GM06990 (cell line): ENCODE measurements at places on chromosomes 6 and 20.

GRCh38 chr6:90078513-90079289 is 184.4 kb downstream of the GJA10 start:
- no peak for DNase-seq

DNA sequence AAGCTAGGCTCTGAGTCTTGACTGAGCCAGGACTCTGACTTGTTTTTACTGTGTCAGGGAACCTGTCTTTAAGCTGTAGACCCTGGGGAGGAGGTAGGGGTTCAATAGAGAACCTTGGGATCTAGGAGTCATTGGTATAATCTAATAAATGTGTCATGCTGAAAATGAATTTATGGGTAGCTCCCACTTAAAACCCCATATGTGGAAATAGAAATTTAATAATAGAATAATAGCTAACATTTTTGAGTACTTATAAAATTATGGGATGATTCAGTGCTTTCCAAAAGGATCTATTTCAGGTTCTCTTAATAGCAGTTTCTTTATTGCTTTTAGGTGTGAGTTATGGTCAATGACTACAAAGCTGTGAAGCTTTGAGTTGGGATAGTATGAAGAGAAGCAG is 41.7 kb downstream of the CTNNBL1 start:
- DNase-seq: no peak

DNA sequence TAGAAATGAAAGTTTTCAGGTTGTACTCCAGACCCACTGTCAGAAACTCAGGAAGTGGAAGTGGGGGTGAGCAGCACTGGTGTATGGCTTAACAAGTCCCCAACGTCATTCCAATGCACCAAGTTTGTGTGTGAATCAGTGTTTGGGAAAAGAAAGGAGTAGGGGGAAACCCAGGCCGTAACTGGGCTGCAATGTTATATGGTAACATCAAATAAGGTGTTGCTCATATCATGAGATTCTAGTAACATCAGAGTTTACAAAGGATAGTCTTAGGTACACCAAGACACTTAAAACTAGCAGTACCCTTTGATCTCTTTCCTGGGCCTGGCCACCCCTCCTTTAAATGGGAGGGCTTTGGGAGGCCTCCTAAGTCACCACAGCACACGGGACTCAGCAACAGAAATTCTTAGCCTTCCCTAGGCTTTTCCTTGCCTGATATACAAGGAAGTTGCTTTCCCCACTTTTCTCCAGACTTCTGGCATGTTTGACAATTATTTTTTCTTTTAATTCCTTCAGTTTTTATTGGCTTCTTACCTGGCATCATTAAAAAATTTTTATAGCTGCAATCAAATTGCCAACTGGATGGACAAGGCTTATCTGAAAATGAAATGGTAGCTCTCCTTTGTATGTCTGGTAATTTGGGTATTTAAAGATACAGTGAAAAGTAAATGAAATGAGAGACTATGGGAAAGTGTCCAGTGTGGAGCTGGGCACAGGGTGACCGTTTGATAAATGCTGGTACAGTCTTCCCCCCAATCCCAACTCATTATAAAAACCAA is 15.1 kb downstream of the E2F3 start:
- no peak for DNase-seq

DNA sequence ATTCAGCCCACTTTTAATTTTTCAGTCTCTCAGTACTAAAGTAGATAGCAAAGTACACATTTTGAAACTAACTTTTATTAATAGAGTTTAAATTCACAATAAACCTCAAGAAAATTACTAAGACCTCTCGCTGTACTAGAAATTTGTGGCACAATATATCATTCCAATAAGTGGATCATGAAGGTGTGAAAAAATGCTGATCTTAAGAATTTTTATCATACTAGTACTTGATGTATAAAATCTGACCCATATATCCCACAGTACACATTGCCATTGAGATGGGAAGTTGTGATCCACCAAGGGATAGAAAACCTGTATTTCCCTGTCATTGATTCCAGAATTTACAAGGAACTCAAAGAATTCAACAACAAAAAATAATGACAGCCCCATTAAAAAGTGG is 85.7 kb downstream of the DCDC2 start:
- DNase-seq: no peak

- DNase-seq: no peak
Observed at GRCh38 chr20:4956200-4956810, 45.0 kb downstream of the SLC23A2 start.

DNA sequence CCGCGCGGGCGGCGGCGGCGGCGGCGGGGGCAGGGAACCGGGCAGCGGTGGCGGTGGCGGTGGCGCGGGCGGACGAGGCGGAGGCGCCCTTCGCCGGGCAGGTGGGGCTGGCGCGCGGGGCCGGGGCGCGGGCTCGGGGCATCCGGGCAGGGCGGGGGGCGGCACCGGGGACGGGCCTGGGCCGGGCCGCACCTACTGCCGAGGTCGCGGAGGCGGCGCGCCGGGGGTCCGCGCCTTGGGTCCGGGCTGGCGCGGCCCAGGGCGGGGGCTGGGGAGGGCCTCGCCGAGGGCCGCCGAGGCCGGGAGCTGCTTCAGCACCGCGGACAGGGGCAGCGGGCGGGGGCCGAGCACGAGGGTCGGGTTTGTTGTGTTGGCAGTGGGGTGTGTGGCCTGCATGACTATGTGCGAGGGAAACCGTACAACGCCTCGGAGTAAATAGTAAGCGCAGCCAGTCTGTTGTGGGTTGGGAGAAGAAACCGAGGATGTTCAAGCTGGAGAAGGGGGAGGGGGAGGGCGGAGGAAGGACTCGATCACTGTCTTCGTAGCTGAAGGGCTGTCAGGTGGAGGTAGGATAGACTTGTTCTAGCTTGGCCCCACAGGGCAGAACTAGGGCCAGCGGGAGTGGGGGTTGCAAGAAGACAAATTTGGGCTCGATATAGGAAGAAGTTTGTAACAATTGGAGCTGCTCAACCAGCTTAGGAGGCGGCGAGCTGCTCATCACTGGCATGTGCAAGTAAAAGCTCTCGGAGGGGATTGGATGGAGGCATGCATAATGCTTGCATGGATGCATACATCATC is 593 bp downstream of the MMP24 start:
- peak; percentile 12 for DNase-seq

DNA sequence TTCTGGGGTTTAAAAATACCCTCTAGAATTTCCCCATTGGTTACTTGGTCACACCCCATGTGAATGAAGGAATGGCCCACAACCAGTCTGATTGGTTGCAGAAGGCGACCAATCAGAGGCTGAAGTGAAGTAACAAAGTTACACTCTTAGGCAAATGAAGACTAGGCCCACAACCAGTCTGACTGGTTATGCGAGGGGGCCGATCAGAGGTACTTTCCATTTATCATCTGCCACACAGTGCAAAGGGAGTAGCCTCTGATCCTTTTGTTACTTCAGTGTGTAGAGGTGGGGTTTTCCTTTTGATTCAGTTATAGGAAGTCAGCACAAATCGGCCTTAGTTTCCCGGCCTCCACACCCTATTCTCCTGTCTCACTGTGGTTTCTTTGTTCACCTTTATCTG is 61.2 kb upstream of the SGK1 start:
- peak; percentile 41 for DNase-seq

GRCh38 chr6:37354526-37355384 is 972 bp downstream of the RNF8 start:
- DNase-seq: peak; percentile 24

DNA sequence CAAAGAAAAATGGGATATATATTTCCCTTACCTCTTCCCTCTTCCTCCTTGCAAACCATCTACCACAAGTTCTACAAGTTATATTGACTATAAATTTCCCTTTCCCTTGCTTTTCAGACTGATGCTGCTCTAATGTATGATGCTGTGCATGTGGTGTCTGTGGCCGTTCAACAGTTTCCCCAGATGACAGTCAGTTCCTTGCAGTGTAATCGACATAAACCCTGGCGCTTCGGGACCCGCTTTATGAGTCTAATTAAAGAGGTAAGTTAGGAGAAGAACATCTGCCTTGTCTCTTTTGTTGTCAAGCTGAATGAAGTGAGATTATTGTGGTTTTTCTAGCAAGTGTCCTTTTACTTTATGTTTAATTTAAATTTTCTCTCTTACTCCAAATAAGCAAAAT is 406.0 kb downstream of the GRIK2 start:
- no peak for DNase-seq

GRCh38 chr20:62494980-62495748 is 19.4 kb upstream of the GATA5 start:
- no peak for DNase-seq

- no peak for DNase-seq
Observed at GRCh38 chr6:106324726-106325335, 729 bp downstream of the ATG5 start.

- DNase-seq: no peak
Observed at GRCh38 chr6:39614393-39614950, 110.7 kb downstream of the KIF6 start.

DNA sequence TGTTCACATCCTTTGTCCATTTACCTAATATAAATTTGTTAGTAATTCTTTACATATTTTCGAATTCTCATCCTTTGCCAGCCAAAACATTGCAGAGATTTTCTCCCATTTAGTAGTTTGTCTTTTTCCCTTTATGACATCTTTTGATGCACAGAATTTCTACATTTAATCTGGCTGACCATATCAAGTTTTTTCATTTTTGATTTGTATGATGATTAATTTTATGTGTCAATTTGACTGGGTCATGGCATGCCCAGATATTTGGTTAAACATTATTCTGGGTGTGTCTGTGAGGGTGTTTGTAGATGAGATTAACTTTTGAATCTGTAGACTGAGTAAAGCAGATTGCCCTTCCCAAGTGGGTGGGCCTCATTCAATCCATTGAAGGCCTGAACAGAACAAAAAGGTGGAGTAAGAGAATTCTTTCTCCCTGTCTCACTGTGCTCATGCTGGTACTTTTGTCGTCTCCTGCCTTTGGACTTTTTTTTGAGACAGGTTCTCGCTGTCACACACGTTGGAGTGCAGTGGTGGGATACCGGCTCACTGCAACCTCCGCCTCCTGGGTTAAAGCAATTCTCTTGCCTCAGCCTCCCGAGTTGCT is 72.1 kb upstream of the EPB41L1 start:
- no peak for DNase-seq

GRCh38 chr20:61573415-61574305 is 321.6 kb downstream of the CDH4 start:
- DNase-seq: no peak

DNA sequence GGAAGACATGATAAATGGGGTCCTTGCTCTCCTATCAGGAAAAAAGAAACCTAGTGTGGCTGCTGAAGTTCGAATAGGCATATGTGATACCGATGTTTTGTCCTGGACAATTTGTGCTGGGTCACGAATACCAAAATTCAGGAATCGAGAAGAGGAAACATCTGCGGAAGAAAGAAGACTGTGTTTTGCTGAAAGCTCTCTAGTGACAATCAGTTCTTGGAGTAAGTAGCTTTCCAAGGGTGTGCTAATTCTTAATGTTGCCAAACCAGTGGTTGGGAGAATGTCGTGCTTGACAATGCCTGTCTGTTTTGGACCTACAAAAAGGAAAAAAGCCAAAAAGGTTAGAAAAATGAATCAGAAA is 956.1 kb downstream of the PHF3 start:
- DNase-seq: no peak

- no peak for DNase-seq
Observed at GRCh38 chr6:46078294-46078693, 51.5 kb upstream of the ENPP4 start.

GRCh38 chr20:61770113-61770585 is 295.5 kb downstream of the TAF4 start:
- no peak for DNase-seq

- no peak for DNase-seq
Observed at GRCh38 chr6:29424168-29424567, 9.4 kb downstream of the OR12D1 start.

DNA sequence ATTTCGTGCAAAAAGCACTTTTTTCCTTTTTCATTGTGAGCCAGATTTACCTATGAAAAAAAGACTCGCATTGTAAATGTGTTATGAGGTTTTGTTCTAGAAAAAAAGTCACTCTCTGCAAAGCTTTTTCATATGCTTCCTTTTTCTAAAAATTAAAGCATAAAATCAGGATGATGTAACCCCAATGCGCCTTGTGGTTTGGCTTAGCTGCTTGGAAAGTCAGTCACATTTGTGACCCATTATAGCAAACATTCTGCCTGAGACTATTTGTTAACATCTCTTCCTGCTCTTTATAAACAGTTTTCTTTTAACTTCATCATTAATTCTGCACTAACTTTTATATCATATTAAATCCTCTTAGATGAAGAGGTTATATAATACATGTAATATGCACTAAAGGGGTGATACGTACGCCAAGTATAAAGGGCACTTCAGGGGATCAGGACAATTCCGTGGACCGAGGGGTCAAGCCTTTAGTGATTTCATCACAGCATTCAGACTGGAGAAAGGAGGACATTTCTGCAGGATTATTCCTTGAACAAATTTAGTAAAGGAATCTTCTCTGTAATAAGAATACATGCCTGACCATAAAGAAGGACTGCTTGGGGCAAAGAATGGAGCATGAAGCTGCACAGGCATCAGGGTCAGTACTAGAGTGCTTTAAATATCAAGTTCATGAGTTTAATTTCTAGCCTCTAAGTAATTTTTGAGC is 48.1 kb upstream of the SMLR1 start:
- DNase-seq: no peak

DNA sequence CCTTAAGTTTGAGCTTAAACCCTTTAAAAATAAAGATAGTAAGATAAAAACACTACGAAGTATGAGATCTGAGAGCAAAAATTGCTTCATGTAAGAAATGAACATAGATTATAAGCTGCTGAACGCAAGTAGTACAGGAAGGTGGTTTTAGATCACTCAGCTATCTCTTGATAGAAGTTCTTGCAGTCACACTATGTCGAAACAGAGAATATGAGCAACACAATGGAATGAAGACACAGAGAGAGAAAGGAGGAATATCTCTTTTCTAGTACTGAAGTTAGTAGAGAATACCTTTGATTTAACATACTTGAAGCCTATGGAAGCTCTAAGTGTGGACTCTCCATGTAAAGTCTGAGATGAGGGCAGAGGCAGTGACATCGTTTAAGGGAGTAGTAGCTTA is 162.7 kb downstream of the CDK19 start:
- DNase-seq: no peak

DNA sequence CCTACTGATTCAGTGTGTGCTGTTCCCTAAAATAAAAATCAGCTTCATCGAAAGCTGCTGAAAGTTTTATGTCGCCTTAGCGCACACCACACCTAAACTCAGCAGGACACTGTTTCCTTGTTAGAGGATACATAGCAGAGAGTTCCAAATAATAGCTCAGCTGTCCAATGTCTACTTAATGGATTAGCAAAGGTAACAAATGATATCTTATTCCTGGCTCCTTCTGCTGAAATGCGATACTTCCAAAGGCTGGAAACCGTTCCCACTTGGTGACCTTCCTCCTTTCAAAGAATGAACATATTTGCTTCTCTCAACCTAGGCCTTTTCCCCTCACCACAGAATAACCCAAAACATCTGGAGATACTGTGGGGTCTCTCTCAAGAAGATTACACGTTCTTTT is 189.5 kb upstream of the GMDS start:
- DNase-seq: no peak

GRCh38 chr6:50707652-50708300 is 5.5 kb upstream of the TFAP2D start:
- no peak for DNase-seq

GRCh38 chr6:125301435-125302391 is at the start of gene HDDC2:
Gene HDDC2, minus strand, starts transcription at chr6:125301967. Its CDS starts 35 bp downstream, at chr6:125301932.
- peak; percentile 82 for DNase-seq

GRCh38 chr6:79719248-79719960 is 88.3 kb downstream of the SH3BGRL2 start:
- no peak for DNase-seq
